MCF 10A (cell line): ENCODE measurements at places on chromosomes 16 and 17.
A peak's percentile ranks its signal among the peaks of the same experiment; 100 is the strongest.

GRCh38 chr17:52294301-52294700 lies 135.8 kb upstream of the CA10 start:
- peaks cover 69% of the 10 kb centered on the region for H3K27me3 ChIP-seq
- DNase-seq = no peak
- no peaks in the 10 kb centered on the region for H3K36me3 ChIP-seq

GRCh38 chr16:82660075-82660645 lies 33.4 kb downstream of the CDH13 start:
- H3K27ac ChIP-seq = no peak overlapping the region
- H3K4me1 ChIP-seq = peaks cover 17% of the 10 kb centered on the region
- H3K36me3 ChIP-seq = peaks cover 8% of the 10 kb centered on the region
- DNase-seq = no peak
- no peak overlapping the region for H3K4me3 ChIP-seq

DNA sequence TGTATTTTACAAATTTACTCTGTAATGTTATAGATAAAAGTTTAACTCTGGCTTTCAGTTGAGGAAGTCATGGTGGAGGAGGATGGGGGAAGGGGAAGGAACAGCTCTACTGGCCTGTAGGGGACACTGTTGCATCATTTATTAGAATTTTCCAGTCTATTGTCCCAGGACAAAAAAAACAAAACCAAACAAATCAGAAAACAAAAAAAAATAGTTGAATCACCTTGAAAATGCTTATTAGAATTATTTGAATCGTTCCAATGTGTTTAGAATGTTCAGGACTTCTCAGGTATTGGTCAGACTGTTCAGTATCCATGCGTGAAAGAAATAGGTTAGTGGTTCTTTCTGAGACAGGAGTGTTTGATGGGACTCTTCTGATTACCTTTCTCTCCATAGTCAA lies 242.0 kb downstream of the FTO start:
- DNase-seq = peak; percentile 53
- H3K4me3 ChIP-seq = no peak overlapping the region
- no peaks in the 10 kb centered on the region for H3K27me3 ChIP-seq

- H3K27ac ChIP-seq = no peak overlapping the region
These were observed 57.2 kb upstream of the CACNG5 start for GRCh38 chr17:66777689-66778225.

GRCh38 chr16:48158296-48158695 lies 2.5 kb upstream of the ABCC12 start:
- peak; percentile 87 for DNase-seq
- peaks cover 10% of the 10 kb centered on the region for H3K4me1 ChIP-seq
- H3K27ac ChIP-seq = no peak overlapping the region
- H3K36me3 ChIP-seq = no peaks in the 10 kb centered on the region
- no peak overlapping the region for H3K4me3 ChIP-seq
- H3K27me3 ChIP-seq = no peaks in the 10 kb centered on the region

- DNase-seq = no peak
- H3K36me3 ChIP-seq = peaks cover 5% of the 10 kb centered on the region
- H3K4me1 ChIP-seq = peaks cover 21% of the 10 kb centered on the region
- H3K4me3 ChIP-seq = no peak overlapping the region
These were observed 5.7 kb downstream of the SGCA start for GRCh38 chr17:50171371-50172071.

DNA sequence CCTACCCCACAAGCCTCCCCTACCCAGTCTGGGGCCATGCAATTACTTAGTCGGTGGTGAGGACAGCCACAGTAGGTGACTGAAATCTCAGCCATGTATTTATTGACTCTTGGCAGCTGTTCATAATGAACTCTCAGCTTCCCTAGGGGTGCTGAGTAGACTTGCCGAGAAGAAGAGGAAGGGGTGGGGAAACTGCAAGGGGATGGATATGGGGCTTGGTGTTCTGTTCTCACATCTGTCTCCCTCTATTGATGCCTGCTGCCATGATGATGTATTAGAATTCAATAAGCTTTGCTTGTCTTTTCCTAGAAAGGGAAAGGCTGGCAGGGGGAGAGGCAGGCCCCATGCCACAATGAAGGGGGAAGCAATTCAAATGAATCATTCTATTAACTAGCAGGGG lies 112.9 kb downstream of the GP2 start:
- no peak overlapping the region for H3K27ac ChIP-seq
- no peak overlapping the region for H3K4me3 ChIP-seq
- peaks cover 20% of the 10 kb centered on the region for H3K27me3 ChIP-seq
- H3K36me3 ChIP-seq = peaks cover 6% of the 10 kb centered on the region

DNA sequence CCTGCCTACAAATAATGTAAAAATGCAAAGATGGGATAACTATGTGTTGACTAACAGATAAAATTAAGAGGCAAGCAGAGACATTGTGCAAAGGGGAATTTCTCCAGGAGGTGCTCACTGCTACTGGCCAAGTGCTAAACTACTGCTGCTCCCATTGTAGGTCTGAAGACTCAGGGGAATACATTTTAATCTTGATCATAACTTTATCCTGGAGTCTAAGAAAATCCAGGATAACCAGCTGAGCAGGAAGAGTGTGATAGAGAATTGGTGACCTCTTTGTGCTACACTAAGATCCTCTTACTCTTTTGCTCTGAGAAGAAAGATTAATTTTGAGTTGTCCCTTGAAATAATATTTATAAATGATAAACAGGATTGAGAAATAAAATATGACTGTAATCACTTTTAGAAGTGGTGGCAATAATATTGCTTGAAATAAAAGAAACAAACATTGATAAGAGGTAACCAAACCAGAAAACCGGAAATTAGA lies 5.9 kb downstream of the RNF43 start:
- H3K4me3 ChIP-seq = peak overlapping the region; percentile 84
- no peak overlapping the region for H3K27ac ChIP-seq
- DNase-seq = peak; percentile 21

GRCh38 chr16:694187-694862 lies 4.1 kb upstream of the WDR24 start:
- no peaks in the 10 kb centered on the region for H3K27me3 ChIP-seq
- no peak overlapping the region for H3K27ac ChIP-seq
- H3K4me1 ChIP-seq = peaks cover 10% of the 10 kb centered on the region
- no peak for DNase-seq

DNA sequence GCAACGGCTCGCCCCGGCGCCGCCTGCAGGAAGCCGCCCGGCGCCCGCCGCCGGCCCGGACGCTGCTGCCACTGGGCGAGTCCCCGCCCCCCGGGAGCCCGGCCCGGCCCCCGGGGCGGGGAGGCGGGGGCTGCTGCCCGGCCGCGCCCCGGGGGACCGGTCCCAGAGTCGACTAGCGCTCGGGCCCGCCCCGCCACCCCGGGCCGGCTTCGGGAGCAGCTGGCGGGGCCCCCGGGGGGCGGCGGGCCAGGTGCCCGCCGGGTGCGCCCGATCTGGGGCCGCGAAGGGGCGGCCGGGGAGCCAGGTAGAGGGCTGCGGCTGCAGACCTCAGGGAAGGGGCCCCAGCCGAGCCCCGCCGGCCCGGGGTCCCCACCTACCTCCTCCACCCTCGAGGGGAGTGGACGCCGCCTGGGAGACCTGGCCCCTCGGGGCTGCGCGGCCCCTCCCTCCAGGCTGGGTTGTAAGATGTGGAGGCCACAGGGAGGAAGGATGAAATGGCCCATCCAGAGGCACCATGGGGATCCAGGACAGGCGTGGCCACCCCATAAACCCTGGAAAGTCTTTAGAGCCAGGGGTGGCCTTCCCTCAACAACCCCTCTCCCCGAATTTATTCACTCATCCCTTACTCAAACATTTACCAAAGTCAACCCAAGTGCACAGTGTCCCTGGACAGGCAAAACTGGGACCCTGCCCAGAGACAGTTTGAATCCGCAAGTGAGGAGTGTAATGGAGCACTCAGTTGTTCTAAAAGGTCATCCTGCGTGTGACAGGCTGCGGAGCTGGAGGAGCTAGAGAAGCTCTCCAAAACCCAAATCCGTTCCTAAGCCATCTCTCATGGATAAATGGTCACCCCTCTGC lies at the start of gene CDYL2:
Gene CDYL2 (minus strand): TSS at position 73 of the 858 bp plus-strand sequence. CDS start 425 bp downstream, outside the sequence.
- no peaks in the 10 kb centered on the region for H3K36me3 ChIP-seq
- peak within 1 kb of the TSS; percentile 52 for H3K27ac ChIP-seq
- H3K4me1 ChIP-seq = peaks cover 9% of the 10 kb centered on the region
- DNase-seq = peak; percentile 11
- H3K27me3 ChIP-seq = no peaks in the 10 kb centered on the region
- H3K4me3 ChIP-seq = peak within 1 kb of the TSS; percentile 74

DNA sequence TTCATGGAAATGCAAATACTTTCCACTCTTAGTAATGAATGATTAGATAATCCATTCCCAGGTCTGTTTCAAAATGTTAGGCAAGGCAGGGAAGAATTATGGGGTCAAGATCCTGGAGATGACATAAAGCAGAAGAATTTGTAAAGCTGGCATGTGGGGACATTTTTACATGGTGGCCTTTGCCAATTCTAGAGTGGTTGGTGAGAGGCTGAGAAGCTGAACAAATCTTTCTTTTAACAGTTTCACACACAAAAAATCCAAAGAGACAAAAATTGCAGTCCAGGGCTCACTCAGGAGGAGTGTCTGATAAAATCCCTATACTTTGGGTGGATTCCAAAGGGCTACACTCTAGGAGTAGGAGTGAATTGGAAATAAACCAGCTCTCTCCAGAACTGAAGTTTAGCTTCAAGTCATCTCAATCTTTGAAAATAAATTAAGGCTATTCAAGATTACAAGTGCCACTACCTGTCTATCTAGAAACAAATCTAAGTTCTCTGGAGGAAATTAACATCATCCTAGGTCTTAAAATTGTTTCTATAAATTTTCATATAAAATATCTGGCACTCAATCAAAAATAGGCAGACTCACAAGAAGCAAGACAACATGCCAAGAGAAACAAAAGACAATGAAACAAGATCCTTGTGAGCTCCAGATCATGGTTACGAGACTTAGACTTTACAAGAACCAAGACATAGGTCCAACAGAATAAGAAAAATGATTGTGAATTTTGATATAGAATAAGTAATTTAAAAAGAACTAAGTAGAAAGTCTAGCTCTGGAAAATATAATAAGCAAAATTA lies 113.0 kb upstream of the AXIN2 start:
- peak; percentile 69 for DNase-seq
- H3K27me3 ChIP-seq = no peaks in the 10 kb centered on the region
- no peak overlapping the region for H3K4me3 ChIP-seq
- H3K36me3 ChIP-seq = no peaks in the 10 kb centered on the region
- H3K4me1 ChIP-seq = no peaks in the 10 kb centered on the region
- no peak overlapping the region for H3K27ac ChIP-seq

- no peak for DNase-seq
- H3K4me3 ChIP-seq = no peak overlapping the region
- peaks cover 4% of the 10 kb centered on the region for H3K36me3 ChIP-seq
- peaks cover 35% of the 10 kb centered on the region for H3K4me1 ChIP-seq
- no peak overlapping the region for H3K27ac ChIP-seq
- no peaks in the 10 kb centered on the region for H3K27me3 ChIP-seq
These were observed 13.8 kb downstream of the SIAH1 start for GRCh38 chr16:48371393-48371780.

DNA sequence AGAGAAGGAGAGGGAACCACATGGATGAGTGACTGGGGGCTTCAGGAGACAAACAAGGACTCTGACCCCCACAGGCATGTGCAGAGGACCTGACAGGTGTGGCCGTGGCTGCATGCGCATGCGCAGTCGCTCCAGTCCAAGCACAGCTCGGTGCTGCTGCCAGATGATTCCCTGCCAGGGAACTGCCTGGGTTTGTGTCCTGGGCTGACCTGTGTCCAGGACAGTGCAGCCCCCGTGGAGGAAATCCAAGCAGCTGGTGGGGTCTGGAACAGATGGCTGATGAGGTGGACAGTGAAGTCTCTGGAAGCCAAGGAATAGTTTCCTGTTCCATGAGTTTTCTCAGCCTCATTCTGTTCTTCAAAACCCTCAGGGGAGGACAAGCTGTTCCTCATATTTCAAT lies 27.3 kb downstream of the LASP1 start:
- H3K4me3 ChIP-seq = no peak overlapping the region
- DNase-seq = no peak
- no peak overlapping the region for H3K27ac ChIP-seq

DNA sequence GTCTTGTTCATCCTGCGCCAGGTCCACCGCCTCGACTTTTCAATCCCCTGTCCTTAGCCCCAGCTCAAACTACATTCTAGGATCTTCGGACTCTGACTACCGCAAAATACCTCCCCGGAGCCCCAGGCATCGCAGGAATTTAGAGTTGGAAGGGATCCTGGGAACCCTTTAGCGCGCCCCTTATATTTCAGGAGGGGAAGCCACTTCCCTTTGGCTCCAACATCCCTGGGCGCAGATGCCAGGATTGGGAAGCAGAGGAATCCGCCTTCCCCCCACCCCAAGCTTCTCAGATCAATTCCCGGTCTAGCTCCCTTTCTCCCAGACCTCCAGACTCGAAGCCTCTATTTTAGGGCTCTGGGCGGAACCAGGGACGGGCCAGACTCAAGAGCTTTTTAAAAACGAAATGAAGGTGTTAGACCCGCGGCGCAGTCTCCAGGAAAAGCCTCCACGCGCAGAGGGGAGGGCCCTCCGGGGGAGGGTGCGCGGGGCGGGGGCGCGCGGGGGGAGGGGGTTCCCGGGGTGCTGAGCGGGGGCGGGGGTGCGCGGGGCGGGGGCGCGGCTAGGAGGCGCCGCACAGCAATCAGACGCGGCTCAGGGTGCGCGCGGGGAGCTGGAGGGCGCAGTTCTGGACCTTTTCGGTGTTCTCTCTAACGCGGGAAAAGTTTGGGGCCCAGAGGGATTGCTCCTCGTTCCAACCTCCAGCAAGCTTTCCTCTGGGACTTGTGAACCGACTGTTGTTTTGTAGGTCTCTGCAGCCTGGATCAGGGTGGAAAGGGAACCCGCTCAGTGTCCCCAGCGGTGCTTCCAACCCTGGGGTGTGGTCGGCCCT lies 1.6 kb downstream of the AHSP start:
- H3K27ac ChIP-seq = no peak overlapping the region
- no peaks in the 10 kb centered on the region for H3K4me1 ChIP-seq
- no peak overlapping the region for H3K4me3 ChIP-seq
- no peaks in the 10 kb centered on the region for H3K36me3 ChIP-seq
- DNase-seq = no peak
- H3K27me3 ChIP-seq = peaks cover 18% of the 10 kb centered on the region

DNA sequence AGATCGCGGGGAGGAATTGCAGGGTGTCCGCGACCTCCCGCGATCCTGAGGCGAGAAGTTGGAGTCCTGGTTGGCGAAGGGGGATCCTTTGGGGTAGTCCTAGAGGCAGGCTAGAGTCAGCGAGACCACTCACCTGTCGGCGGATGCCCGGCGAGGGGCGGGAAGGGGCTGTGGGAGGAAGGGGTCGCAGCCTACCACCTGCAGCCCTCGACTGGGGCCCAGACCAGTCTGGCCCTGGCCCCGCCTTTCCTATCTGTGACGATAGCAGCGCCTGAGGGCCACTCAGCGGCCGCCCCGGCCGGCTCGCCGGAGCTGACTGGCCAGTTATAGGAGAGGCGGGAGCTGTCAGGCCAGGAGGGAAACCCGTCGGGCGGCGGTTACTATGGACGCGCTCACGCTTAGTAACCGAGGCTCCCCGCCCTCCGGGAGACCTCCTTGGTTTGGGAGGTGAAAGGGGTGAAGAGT lies at the start of gene TEKT3:
Gene TEKT3 (minus strand): TSS at position 213 of the 465 bp plus-strand sequence. CDS start 10,012 bp downstream, outside the sequence.
- no peaks in the 10 kb centered on the region for H3K4me1 ChIP-seq
- peaks cover 41% of the 10 kb centered on the region for H3K27me3 ChIP-seq
- peak within 1 kb of the TSS; percentile 67 for H3K4me3 ChIP-seq
- DNase-seq = peak; percentile 43
- H3K36me3 ChIP-seq = no peaks in the 10 kb centered on the region

- peaks cover 57% of the 10 kb centered on the region for H3K36me3 ChIP-seq
- no peaks in the 10 kb centered on the region for H3K27me3 ChIP-seq
- no peak for DNase-seq
These were observed 1.7 kb downstream of the TTC19 start for GRCh38 chr17:16001226-16001897.
